ENCODE measurements at places on chromosomes 7 and 10. TPM values are rescaled to one million over a fixed set of nuclear protein-coding genes. Genes with fewer than 3 reads are reported as not detected.

DNA sequence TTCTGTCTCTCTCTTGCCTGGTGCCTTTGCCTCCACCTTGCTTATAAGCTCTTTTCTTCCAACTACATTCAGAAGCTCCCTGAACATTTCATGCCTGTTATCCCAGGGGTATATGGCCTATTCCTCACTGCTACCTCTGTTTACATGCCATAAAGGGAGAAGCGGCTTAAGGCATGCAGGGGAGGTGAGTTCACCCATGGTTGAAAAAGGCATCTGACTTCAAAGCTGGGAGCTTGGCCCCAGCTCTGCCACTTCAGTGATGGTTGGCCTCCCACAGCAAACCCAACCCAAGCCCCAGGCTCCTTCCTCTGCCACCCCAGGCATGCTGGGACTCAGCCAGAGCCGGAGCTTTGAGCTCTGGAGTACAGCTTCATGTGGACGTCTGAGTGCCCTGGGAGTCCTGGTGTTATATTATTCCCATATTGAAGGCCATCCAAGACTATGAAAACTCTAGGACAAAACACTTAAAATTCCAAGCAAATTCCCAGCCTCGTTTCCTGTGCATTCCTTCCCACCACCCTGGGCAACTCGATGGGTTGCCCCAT, 468.6 kb upstream of the ZMIZ1 start:
- DNase-seq = peak; percentile 37

The C10orf53 gene
- not detected for total RNA-seq

- no peak for DNase-seq
These were observed 130.8 kb downstream of the TCF7L2 start for GRCh38 chr10:113080925-113081229.

DNA sequence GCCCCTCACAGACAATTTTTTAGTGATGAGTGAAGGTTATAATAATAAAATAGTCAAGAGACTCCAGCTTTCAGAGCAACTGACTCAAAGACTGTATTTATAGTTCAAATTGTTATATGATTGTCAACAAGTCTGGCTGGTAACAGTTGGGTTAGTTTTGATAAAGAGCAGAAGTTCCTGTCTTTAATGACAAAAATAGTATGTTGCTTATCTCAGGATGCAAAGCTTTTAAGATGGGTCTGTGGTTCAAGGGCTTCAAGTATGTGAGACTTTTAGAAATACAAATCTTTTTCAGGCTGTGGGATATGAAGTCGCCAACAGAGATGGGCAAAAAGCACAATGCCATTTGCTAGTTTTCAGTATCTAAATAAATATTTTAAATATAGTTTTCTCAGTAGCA, 118.4 kb downstream of the ABCA13 start:
- DNase-seq = no peak

The ADCY1 gene
- 4.6 TPM for total RNA-seq

The TBX20 gene
- total RNA-seq = not detected

GRCh38 chr10:97499561-97500296, 1.0 kb downstream of the UBTD1 start:
- peak; percentile 68 for DNase-seq

- DNase-seq = no peak
These were observed 17.2 kb downstream of the TAS2R60 start for GRCh38 chr7:143460271-143460979.

DNA sequence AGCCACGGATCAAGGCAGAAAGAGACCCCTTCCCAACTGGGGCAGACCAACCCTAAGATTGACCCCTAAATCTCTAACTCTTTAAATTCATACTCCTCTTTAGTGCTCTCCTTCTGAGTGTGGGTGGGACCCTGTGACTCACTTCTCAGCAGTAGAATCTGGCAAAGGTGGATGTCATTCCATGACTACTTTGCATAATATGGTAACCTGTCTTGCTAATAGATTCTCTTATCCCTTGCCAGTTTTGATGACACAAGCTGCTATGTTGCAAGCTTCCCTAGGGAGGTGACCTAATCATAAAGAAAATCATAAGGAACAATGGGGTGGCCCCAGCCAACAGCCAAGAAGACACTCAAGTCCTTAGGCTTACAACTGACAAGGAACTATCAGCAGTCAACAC, 155.4 kb upstream of the VWC2 start:
- DNase-seq = no peak

The GIMAP2 gene
- 11.5 TPM for total RNA-seq

DNA sequence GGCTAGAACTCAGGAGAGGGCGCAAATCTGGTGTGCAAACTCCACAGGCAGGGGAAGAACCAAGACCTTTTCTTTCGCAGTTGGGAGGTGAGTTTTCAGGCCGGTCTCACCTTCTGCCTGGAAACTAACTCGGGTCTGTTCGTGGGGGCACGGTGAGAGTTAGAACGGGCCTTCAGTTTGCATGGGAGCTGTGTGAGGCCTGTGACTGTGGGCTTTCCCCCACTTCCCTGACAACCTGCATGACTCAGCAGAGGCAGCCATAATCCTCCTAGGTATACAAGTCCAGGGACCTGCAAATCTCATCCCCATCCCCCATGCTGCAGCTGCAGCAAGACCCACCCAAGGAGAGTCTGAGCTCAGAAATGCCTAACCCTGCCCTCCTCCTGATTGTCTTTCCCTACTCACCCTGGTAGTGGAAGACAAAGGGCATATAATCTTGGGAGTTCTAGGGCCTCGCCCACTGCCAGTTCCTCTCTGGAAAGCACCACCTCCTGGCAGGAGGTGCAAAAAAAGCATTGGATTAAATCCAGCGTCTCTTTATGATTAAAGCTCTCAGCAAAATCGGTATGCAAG, 194.9 kb upstream of the ETV1 start:
- no peak for DNase-seq

Data from ureter (tissue), 1 donor.